ENCODE measurements at places on chromosomes 13 and 19.

GRCh38 chr13:78829821-78830220 lies 170.9 kb upstream of the OBI1 start:
- no peak for DNase-seq

DNA sequence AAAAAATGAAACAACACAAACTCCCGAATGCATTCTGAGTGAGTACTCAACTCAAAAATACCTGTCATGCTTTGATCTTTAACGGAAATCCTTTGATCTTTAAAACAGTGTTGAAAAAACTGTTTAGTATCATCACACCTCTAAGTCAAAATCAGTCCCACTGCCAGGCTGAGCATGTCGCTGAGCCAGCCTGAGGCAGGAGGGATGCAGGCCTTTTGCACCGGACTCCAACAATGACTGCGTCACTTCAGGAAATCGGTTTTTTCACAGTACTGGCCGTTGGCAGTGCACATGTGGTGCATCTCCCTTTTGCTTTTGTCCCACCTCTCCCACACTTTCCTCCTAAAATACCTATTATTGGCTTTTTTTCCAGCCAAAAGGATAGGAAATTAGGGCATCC lies 78.2 kb downstream of the SHISA2 start:
- DNase-seq = no peak

GRCh38 chr13:23609874-23610576 lies 39.8 kb downstream of the TNFRSF19 start:
- no peak for DNase-seq

DNA sequence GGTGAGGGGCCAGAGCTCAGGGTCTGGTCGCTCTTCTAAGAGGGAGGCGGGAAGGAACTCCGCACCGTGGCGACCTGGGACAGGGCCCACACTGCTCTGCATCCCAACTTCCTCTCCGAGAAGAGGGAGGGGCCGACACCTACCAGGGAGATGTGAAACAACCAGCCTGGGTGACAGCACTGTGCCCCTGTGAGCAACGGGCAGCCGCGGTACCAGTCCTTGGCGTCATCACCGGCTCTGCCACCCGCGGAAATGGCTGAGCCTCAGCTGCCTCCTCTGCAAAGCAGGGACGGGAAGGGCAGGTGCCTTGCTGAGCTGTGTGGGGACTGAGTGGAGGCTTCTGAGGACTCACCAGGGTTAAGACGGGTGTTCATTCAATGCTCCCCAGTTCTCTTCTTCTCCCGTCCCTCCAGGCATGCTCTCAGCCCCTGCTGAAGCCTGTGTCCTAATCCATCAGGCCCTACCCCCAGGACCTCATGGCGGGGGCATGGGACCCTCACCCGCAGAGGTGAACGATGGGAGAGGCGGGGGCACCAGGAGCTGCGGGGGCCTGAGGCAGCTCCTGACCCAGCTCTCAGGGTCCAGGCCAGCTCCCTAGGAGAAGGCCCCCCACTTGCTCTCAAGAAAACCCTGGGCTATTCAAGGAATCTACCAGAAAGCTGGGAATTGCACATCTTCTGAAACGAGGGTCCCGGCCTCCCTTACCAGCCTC lies 9.3 kb downstream of the ZNF787 start:
- DNase-seq = no peak

Measured in NCI-H446 treated with DMSO at 0.1 percent for 48 hours (cell line).